ENCODE measurements at places on chromosomes 13 and 19. TPM values are rescaled to one million over a fixed set of nuclear protein-coding genes. Genes with fewer than 3 reads are reported as not detected.

C1QTNF9 gene
- 0.99 TPM for total RNA-seq

DNA sequence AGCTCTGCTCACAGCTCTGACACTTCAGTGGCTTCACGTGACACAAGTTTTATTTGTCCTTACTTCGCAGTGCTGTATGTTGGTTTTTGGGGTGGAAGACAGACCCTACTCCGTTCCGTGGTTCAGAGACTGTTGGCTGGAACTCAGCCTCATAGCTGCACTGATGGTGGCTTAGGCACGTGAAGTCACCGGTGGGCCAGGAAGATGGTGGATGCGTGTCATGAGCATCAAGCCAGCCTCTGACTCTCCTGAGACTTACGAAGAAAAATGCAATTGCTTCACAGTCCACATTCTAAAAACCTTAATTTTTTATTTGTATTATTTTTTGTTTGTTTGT, 161.4 kb upstream of the SOX1 start:
- DNase-seq, result peak; percentile 88

GRCh38 chr13:50401049-50401505, 385.8 kb downstream of the KCNRG start:
- no peak for DNase-seq

GRCh38 chr13:85993567-85993966, 194.3 kb upstream of the SLITRK6 start:
- DNase-seq, result no peak

POU2F2 gene
- 1.7 TPM for total RNA-seq

DNA sequence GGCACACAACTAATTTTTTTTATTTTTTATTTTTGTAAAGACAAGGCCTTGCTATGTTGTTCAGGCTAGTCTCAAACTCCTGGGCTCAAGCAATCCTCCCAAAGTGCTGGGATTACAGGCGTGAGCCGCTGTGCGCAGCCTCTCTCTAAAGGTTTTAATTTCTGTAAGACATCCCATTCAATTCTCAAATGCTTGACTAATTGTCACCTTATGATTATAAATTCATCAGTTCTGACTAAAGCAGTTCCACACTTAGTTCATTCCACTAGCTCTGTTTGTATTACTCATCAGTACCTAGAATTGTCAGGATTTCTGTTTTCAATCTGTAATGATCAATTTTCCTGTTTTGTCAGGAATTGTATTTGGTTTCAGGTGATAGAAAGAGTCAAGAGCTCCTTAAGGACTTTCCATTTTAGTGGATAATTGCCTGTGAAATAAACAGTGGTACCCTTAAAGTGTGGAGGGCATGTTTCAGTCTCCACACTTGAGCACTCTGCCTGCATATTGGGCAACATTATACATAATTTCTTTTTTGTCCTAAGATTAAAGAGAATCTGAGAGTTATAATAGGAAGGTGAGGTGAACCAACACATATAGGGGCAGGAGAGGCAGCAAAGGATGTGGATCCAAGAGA, 27.6 kb downstream of the GPALPP1 start:
- no peak for DNase-seq

DNA sequence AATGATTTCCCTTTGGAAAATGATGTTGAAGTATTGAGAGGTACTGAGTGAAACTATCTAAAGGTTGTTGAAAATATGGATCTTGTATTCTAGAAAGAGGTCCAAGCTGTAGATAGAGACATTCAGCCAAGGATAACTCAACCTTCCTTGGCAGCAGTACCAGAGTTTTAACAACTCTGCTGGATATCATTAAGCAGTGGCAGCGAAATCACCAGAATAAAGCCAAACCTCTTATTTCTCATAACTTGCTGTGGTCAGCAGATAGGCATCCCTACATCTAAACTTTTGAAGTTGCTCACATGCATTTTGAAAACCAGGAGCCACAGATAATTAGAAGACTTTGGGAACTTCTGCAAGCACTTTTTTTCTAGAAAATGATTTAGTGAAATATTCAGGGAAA, 559.8 kb downstream of the IRS2 start:
- DNase-seq, result no peak

Data from esophagus muscularis mucosa (tissue), 4 donors.